Progenitor cell of endocrine pancreas (in vitro differentiated cells): ENCODE measurements at places on chromosomes 7 and 10.

DNA sequence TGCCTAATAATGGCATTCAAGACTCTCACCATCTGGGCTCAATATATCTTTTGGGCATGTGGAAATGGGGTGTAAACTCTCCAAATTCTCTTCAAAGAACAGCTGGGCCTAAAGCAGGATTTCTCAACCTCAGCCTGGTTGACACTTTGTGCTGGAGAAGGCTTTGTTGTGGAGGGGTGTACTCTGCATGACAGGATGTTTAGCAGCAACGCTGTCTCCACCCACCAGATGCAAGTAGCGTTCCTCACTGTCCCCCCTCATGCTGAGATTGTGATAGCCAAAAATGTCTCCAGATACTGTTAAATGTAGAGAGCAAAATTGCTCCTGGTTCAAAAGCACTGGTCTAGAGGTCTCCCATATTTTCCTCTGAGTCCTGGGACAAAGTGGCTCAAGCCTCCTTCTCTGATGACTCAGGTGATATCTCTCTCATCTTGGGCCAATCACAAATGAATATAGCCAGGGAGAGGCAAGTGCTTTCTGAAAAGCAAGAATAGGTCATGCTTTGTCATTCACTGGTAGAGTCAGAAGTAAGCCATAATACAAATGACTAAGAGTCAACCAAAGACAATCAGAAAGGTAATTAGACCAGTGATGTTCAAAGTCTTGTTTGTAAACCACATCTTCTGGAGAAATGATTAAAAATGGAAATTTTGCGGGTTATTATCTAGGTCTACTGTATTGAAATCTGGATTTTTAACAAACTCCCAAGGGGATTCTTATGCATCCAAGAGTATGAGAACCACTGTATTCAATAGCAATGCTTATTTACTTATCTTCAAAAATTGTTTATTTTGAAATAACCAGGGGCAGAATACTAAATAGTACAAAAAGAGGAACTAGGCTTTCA, 330.8 kb downstream of the PTEN start:
- no peak for DNase-seq

DNA sequence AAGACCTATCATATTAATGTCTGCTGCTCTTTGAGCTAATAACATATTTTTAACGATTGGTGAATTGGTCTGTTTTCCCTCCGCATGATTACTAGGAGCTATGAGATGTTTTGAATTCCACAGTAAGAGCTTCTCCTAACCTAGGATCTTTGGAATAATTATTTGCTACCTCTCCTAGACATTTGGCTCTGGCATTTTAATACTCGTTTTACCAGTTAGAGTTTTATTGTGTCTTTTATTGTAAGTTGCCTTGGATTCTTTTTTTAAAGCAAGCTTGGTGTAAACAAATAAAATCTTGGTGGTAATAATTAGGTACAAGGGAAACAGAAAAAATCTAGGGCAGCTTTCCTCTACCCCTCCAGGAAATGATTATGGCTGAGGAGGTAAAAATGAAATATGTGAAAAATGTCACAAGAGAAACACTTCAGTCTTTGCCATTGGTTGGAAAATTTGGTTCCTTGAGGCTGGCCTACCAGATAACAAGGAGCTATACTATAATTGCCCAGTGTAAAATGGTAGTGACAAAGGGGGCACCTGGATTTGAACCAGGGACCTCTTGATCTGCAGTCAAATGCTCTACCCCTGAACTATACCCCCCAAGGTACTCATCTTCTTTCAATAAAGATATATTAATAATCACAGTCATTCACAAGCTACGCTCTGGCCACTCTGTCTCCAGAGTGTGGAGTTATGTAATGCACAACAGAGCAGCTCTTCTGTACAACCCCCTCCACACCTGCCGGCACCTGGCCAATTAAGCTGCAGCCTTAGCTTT, 85.4 kb downstream of the ZNF777 start:
- DNase-seq, result no peak

DNA sequence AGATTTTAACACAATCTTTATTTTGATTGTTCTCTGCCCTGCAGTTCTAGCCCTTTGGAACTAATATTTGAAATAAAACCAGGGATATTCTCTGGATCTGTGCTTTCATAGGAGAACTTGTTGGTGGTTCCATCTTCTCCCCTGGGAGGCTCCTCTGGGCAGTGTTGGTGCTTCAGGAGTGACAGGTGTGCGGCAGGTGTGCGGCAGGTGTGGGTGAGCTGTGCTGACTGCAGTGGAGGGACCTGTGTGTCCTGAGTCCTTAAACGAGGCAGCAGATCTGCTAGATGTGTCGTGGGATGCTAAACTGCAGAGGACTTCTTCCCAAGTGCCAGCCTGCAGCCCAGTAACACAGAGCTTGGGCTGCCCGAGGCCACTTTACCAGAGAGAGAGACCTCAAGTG, 98.4 kb downstream of the LYZL1 start:
- no peak for DNase-seq

DNA sequence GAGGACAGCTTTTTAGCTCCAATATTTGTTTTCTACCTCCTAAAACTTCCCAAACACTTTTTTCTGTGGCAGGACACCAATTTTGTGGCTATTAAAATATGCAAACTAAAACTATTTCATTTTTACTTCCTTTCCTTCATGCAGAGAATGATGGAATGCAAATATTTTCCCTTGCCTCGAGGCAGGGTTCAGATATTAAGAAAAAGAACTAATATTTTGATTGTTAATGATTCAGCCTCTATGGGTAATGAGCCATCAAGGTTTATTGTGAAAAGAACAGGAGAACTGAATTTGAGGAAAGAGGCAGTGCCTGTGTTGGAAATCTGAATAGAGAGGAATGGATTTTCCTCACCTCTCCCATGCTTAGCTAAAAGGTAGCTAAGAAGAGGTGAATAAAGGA, 43.1 kb upstream of the CASD1 start:
- DNase-seq, result no peak

- no peak for DNase-seq
Observed at GRCh38 chr7:7554021-7554432, 12.7 kb upstream of the MIOS start.

GRCh38 chr7:42831006-42831717, 80.7 kb downstream of the C7orf25 start:
- no peak for DNase-seq

- no peak for DNase-seq
Observed at GRCh38 chr7:38753347-38753746, 122.2 kb upstream of the AMPH start.
